ENCODE measurements at places on chromosomes 1 and 21.

DNA sequence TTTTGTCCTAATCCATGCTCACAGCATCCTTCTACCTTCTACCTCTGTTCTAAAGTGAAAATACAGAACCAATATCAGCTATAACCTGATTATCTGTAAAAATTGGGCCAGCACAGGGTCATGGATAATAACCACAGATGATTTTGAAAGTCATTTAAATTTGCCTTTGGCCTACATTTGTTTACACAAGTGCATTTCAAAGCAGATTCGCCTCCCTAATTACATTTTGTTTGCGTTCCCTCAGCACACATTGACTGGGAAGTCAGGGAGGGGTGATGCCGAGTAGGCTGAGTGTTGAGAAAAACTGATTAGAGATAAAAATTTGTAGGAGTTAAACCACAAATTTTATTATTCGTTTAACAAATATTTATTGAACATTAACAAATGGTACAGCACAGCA is 19.2 kb upstream of the RGS8 start:
- no peak for DNase-seq

DNA sequence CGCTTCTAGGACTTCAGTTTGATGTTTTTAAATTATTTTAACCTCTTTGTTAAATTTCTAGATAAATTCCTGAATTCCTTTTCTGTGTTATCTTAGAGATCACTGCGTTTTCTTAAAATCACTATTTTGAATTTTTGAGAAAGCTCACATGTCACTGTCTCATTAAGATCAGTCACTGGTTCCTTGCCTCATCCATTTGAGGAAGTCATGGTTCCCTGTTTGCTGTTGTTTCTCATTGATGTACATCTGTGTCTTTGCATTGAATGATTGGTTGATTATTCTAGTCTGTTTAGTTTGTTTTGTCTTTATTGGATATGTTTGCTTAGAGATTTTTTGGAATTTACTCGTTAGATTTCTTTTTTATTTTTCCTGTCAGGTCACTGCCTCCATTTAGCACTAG is 50.1 kb downstream of the CRP start:
- no peak for DNase-seq

GRCh38 chr1:209397371-209397770 is 186.1 kb upstream of the CAMK1G start:
- no peak for DNase-seq

GRCh38 chr1:25858494-25858893 is 763 bp downstream of the AUNIP start:
- DNase-seq, result no peak

DNA sequence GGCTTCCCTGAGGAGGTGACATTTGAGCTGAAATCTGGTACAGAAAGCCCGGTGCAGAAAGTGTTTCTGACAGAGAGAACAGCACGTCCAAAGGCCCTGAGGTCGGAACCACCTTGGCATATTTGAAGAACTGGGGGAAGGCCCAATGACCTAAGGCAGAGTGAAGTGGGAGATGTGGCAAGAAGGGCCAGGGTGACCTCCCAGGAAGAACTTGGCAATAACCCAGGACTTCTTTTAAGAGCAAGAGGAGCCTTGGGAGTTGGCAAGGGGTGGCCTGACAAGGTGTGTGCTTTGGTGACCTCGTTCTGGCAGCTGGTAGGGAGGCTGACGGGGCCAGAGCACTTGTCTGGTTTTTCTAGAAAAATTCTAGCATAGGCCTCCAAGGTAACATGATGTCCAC is 23.4 kb downstream of the TTC39A start:
- DNase-seq, result no peak

DNA sequence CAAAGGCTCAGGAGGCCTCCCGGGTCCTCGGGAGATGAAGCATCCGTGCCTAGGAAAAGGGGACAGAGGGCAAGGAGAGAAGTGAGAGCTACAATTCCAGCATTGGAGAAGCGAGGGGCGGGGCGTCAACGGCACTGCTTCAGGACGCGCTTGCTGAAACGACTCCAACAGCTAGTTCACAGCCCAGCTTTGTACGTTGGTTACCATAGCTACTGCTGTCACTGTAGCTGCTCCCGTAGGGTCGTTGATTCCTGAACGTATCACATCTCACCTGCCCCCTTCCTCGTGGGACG is 63.1 kb downstream of the TOR1AIP2 start:
- DNase-seq, result no peak

- DNase-seq, result no peak
Observed at GRCh38 chr1:233738850-233739249, 124.9 kb downstream of the KCNK1 start.

DNA sequence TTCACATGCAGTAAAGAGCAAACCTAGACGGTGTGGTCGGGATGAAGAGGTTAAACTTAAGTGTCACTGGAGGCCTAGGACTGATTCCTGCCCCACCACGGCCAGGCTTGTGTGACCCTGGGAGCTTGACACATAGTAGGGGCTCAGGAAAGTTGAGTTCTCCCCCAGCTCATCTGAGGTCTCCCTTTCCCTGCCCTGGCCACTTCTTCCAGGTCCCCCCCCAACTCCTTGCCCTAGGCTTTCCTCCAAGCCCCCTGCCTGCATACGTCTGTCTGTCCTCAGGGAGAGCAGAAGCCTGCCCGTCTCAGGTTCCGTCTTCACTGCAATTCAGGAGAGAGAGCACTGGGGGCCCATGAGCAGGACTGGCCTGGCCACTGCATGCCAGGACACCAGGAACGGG is 225.8 kb downstream of the PTPRU start:
- no peak for DNase-seq

DNA sequence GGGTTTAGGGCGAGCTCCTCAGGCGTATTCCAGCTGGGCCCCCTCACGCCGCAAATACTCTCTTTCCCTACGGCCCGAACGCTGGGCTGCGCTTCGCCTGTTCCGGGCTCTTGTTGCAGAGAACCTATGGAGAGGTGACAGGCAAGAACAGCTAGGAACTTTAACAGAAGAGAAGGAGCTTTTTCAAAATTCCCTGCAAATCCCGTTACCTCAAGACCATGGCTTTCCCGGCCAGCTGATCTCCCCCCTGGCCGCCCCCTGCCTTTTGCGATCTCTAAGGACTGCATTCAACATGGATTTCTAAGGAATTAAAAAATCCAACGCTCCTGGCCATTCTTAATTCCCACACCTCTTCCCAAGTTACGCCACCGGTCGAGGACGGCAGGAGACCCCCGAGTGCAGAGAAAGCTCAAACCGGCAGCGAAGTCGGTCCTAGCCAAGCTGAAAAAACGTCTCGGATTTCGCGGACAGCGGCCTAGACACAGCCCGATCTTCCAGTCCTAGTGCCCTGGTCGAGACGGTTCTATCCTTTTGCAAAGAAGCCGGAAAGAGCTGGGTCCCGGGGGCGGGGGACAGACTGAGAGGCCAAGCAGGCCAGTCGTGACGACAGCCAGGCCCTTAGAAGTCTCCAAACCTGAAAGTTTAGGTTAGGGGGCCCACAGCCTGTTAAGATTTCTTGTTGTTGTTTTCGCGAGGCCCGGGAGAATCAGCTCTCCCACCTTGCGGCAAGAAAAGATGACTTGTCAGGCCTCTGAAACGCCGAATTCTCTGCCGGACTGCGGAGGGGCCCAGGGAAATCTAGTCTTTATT is 1.1 kb upstream of the TBX15 start:
- no peak for DNase-seq

DNA sequence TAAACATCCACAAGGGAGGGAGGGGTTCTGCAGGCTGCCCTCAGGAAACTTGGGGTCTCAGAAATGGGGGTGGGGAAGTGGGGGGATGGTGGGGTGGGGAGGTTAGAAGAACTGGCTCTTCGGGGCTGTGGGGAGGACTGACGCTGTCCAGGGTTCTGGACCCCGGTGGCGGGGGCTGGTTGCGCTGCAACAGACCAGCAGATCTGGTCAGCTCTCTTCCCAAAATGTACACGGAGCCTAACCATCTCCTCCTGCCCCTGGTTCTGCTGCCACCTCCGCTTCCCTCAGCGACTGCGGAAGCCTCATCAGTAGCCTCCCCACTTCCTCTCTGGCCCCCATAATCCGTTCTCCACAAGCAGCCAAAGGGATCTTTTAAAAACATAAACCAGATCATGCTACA is 29.3 kb upstream of the C1QA start:
- DNase-seq, result no peak

DNA sequence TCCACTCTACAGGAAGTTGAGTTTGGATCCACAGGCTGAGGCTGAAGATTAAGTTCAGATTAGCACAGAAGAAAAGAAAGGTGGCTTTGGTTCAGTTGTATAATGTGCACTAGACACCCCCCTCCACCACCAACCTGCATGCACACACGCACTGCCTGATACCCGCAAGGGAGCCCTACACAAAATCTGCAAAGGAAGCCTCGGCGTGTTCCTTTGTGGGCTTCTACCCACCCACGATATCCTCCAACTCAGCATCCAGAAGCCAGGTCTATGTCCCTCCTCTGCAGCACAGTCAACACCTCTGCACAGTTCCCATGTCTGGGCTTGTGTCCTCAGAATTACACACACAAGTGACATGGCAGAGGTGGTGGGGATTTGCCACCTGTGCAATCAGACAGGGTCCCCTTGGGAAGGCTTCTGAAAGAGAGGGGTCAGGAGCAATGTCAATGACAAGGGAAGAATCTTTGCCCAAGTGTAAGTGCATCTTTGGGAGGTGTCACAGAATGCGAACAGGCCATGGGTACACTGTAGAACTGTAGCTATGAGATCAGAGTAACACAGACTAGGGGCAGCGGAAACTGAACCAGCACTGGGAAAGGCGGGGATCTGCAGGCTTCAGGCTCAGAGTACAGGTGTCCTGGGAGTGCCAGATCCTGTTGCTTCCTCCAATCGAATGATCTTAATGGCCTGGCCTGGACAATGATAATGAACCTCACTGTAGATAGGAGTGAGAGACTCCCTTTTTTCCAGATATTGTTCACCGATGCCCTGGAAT is 148.6 kb upstream of the ETV3 start:
- no peak for DNase-seq

DNA sequence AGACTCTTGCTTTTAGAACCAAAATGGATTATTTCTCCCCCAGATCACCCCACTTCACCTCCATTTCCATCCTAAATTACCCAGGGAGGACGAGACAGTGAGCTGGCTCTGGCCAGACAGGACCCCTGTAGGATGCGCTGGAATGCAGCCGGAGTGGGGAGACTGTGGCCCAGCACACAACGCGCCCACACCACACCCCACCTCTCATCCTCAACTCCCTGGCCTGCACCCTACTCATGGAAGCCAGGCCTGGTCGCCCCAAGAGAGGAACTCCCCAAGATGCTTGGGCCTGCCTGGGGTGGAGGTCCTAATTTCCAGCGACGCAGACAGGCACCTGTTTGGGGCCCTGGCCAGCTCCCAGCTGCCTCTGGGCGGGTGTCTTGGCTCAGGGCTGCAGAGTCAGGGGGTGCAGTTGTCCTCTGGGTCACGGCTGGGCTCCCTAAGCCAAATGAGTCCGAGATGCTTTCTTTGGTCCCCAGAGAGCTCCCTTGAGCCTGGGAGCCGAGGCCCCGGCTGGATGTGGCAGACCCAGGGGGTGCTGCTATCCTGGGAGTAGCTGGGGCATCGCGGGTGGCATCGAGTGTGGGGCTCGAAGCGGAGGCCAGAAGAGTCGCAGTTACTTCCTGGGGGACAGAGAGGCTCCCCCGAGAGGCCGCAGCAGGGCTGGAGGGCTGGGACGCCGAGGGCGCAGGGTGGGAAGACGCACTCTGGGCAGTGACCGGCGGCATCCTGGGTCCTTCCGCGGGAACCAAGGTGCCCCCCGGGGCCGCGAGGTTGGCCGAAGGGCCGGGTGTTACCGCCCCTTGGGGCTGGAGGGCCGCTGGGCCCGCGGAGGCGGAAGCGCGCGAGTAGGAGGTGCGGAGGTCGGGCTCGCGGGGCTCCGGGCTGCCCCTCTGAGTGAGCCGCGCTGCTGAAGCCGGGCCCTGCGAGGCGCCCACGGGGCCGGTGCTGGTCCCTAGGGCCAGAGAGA is 10.4 kb downstream of the CLEC20A start:
- no peak for DNase-seq

DNA sequence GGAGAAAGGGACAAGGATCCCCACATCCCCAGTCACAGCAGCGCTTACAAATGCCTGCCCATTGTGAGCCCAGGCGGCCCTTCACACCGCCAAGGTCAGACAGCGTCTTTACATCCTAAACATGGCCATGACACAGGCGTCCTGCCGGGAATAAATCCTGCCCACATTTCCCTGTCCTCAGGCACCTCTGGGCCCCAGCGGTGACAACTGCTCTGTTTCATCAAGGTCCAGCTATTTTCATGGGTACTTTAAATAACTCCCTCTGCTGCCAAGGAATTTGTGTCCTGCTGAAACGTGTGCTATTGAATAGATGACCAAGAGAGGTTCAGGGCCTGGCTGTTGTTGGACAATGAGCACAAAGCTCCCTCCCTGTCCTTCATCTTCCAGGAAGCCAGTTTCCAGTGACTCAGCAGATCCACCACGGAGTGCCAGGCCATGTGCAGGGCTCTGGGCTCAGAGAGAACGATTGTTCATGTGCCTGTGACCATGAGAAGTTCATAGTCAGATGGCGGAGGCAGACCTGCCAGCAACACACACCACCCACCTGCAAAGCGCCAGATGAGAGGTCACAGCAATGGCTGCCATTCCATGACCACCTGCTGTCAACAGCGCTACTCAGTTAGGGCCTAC is 195.8 kb downstream of the MATN1 start:
- no peak for DNase-seq

DNA sequence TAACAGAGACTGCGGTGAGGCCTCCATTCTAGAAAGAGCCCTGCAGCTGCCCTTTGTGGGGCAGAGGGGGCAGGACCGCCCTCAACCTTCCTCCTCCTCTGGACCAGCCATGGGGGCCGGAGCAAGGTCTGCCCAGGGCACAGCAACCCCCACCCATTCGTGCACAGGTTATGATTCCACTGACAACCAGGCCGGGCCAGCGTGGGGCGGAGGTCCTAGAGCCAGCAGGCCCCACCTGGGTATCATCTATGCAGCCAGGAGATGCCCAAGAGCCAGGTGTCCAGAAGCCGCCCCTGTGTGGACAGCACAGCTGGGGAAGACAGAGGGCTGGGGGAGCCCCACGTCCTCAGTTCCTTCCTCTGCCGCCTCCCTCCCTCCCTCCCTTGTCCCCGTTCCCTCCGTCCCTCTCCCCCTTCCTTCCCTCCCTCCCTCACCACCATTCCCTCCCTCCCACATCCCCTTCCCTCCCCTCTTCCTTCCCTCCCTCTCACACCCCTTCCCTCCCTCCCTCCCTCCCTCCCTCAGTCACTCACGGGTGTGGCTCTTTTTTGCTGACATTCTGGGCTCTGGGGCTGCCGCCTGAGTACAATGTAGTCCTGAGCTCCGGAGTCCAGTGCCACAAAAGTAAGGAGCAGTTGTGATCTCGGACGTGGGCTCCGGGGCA is 12.3 kb downstream of the RNF223 start:
- no peak for DNase-seq

GRCh38 chr21:32346951-32347350 is 45.9 kb downstream of the URB1 start:
- no peak for DNase-seq

DNA sequence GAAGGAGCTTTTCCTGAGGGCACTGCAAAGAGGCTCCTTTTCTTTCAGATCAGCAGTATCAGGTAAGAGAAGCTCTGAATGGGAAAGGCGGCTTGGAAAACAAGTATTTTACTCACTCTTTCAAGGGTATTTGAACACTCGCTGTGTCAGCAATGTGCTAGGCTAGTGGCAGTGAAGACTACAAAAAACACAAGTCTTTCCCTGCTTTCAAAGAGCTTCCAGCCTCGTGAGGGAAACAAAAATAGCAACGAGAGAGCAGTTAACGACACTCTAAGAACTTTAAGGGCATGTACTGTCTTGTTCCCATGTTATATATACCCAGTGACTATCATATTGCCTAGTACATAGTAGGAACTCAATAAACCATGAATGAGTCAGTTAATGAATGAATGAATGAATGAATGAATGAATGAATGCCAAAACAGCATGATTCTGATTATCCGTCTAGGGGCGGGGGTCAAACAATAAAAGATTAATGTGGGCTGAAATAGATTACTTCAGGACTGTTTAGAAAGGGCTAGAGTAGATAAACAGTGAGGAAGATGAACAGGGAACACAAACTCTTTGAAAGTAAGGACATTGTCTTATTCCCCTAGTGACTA is 14.2 kb upstream of the MCOLN3 start:
- no peak for DNase-seq
